ENCODE measurements at places on chromosomes 12 and 14. TPM values are rescaled to one million over a fixed set of nuclear protein-coding genes. Genes with fewer than 3 reads are reported as not detected.

DNA sequence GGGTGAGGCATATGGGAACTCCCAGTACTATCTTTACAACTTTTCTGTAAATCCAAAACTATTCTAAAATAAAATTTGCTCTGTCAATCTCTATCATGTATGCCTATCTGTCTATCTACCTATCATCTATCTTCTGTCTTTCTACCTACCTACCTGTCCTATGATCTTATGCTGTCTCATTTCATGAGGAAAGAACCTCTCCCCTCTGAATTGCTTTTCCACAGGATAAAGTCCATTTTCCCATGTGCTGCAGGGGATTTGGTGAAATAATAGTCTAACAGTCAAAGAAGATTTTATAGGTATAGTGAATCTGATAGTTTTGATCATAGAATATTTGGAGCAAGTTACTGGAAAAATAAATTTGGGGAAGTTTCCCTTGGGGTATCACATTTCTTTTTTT, 86.8 kb upstream of the RIC8B start:
- no peak for DNase-seq

TOMM20L gene
- 1.1 TPM for polyA plus RNA-seq

CLEC14A gene
- 16.0 TPM for polyA plus RNA-seq

TUBA1A gene
- polyA plus RNA-seq: 362 TPM

Data from renal cortex interstitium (tissue), 15 donors.